ENCODE measurements at places on chromosomes 3 and 15.

GRCh38 chr15:28100516-28101195 lies 1.5 kb upstream of the OCA2 start:
- no peak for DNase-seq

- no peak for DNase-seq
These were observed 20.4 kb downstream of the RARRES1 start for GRCh38 chr3:158711886-158712285.

DNA sequence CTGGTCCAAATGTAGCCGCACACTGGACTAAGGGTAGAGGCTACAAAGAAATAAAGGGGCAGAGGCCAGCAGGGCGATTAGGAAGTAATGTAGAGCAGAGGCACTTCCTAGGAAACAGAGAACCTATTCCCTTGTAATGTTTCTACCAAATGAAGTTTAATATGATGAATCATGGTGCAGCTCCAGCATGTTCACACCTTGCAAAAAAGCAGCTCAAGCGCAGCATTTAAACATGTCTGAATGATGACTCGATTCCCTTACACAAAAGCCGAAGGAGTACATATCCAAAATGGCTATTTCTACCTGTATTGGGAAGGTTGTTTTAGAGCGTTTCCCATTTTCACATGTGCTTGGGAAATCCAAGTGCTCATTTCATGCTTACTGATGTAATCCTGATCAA lies 204.8 kb downstream of the MECOM start:
- no peak for DNase-seq

GRCh38 chr3:171054921-171055320 lies 28.4 kb upstream of the SLC2A2 start:
- DNase-seq = no peak

DNA sequence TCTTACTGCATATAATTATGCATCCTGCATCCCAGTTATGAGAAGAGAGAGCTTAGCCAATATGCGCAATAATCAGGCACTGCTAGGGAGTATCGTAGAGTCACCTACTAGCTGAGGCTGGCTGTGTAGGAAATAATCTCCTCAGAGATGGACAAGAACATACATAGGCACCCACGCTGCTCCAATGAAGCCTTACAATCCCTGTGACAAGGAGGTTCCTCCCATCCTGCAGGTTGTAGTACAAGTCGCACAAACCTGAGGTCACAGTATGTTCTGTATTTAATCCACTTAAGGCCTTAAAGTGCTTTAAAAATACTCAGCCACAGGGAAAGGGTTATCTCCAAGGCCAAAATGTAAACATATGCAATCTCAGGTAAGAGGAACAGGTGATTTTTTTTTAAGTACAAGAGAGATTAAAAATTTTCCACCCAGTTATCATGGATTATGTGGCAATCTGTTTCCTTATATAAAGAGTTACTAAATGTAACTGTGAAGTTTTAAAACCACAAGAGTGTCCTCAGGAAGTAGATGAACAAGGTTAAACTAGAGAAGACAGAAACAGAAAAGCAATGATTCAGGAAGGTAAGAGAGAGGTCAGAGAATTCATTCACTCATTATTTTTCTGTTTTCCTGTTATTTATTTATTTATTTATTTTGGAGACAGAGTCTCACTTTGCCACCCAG lies 7.5 kb upstream of the COLQ start:
- no peak for DNase-seq

GRCh38 chr3:33277193-33277882 lies at the start of gene FBXL2:
TSS of gene FBXL2 (plus strand) at chr3:33277442. CDS start at chr3:33277513, 71 bp downstream.
- peak; percentile 71 for DNase-seq

GRCh38 chr3:160135851-160136250 lies 89.4 kb upstream of the C3orf80 start:
- DNase-seq = no peak

GRCh38 chr15:25785641-25786025 lies 77.5 kb downstream of the ATP10A start:
- DNase-seq = no peak

- DNase-seq = no peak
These were observed 168.0 kb upstream of the GMNC start for GRCh38 chr3:191030491-191030890.

GRCh38 chr15:75712668-75713337 lies at the start of gene CSPG4:
TSS of gene CSPG4 (minus strand) at chr15:75712848. CDS start at chr15:75712755, 93 bp downstream.
- no peak for DNase-seq

- no peak for DNase-seq
These were observed 58.4 kb upstream of the ABHD17C start for GRCh38 chr15:80636675-80637074.

- DNase-seq = no peak
These were observed 646.4 kb upstream of the ADAMTS9 start for GRCh38 chr3:65334045-65334665.

DNA sequence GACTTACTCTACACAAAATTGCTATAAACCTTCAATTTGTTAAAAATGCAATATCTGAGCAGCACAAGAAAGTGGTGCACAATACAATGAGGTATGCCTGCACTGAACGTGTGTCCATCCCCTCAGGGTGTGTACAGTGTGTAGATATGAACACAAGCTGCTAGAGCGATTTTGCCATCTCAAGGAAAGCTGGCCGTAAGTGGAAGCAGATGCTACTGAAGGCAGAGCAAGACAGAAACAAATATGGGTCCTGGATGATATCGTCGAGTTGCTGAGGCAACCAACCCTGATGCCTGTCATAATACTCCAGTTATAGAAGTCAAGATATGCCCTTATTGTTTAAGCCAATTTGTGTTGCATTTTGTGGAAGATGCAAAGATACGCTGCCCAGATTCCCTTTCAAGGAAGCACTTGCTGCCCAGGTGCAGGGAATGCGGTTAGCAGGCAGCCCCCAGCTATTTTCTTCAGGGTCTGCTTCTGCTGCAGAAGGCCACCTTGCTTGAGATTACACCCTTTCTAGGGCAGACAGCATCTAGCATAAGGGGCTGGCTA lies 25.8 kb upstream of the EHHADH start:
- no peak for DNase-seq

DNA sequence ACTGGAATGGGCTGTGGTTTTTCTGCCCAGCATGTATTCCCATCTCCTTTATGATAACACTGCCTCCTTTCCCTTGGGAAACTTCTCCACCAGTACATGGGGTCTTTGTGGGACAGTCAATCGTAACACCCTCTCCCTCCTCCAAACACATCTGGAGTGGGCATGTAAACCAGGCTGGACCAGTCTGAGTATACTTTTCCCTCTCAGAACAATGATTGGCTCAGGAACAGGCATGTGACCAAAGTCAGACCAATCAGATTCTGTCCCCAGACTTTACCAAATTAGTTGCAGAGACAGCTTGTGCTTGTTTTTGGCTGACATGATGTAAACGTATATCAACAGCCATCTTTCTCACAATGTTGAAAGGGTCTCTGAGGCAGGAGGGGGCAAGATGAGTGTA lies 97.1 kb upstream of the CRBN start:
- no peak for DNase-seq

GRCh38 chr3:40417845-40418543 lies 31.0 kb downstream of the ENTPD3 start:
- DNase-seq = no peak

DNA sequence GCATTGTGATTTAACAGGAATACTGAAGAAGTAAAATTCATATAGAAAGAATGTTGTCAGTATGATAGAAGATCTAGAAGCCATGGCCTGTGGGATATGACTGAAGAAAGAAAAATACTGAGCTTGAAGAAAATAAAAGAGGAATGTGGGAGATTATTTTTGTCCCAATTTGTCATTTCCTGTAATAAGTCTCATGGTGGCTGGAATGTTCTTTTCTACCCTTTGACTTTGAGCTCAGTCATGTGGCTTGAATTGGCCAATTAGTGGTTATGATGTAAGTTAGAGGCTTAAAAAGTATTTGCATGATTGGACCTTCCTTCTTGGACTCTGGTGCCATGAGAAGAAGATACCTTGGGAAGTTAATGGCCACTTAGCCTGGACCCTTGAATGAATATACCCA lies 14.1 kb downstream of the APH1B start:
- no peak for DNase-seq

DNA sequence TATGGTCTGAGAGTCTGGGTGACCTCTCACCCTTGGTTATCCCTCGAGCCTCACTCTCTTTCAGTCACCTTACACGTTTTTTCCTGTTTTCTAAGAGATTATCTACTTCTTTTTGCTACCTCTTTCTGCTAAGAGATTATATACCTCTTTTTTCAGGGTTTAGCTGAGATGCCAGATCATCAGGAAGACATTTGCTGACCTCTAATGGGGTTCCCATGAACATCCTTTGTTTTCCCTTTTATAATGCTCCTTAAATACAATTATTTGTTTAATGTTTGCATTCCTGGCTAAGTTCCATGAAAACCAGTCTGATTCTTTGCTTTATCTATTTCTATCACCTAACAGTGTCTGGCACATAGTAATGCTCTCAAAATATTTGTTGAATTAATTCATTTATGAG lies 39.6 kb downstream of the LEKR1 start:
- DNase-seq = no peak

DNA sequence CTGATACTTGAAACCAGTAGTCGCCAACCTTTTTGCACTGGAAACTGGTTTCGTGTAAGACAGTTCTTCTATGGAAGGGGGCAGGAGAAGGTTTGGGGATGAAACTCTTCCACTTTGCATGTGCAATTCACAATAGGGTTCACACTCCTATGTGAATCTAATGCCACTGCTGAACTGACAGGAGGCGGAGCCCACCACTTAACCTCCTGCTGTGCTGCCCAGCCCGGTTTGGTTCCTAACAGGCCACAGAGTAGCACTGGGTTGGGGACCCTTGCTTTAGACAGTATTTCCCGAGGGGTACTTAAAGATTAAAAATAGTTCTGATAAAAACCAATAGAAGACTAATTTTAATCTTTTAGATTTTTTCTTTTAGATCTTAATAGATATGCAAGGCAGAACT lies 11.1 kb downstream of the TFG start:
- no peak for DNase-seq

DNA sequence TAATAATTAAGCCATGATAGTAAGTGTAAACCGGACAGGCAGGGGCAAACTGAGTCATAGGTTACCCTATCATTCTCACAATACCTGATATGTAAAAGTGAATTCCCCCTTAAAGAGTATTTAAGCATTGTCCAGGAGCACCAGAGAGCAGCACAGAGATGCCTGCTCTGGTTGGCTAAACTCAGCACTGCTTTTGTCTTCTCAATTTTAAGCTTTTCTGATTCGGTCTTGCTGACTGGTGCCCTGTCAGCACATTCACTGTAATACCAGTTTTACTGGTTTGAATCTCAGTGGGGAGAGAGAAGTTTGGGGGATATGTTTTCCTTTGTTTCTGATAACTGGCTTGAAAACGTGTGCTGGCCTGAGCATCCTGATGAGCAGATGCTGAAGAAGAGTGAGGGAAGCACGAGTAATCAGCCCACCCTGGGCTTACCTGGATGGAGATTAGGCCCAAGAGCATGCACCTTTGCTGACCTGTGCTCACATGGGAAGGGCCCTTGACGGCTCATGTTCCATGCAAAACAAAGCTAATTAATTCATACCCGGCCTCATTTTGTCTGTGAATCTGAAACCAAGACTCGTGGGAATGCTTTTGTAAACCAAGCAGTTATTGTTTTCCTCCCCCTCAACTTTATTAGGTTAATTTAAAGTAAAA lies 208.5 kb upstream of the MRPL3 start:
- DNase-seq = no peak

GRCh38 chr3:55669133-55669532 lies 182.0 kb upstream of the WNT5A start:
- no peak for DNase-seq

DNA sequence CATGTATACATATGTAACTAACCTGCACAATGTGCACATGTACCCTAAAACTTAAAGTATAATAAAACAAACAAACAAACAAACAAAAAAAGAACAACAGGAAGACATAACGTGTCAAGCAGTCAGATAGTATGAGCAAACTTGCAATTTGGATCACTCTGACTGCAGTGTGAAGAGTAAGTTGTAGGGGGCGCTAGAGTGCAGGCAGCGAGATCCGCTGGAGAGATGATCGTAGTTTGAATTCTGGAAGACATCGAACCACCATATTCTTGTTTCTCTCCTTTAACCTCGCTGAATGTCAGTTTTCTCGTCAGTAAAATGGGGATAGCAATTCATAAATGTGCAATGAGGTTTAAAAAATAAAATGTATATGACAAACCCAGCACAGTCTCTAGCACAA lies 165.2 kb upstream of the LMCD1 start:
- no peak for DNase-seq

DNA sequence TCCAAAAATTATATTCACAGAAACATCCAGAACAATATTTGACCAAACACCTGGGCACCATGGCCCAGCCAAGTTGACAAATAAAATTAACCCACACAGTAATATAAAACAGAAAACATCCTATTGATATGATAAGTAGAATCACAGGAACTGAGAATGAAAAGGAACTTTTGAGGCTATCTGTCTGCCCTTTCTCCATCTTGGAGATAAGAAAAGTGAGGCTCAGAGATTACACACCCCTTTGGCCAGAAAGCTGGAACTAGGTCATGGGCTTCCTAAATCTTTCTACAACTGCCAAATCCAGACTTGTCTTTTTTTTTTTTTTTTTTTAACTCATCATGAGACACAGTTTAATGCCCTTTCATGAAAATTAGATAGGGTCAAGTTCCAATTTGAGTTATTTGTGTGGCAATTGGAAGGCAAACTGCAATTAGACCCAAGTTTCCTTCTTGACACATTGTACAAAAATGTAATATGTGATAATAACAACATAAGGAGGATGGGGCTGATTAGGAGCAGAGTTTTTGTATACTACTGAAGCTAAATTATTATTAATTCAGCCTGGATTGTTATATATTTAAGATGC lies 137.2 kb downstream of the RPL22L1 start:
- DNase-seq = no peak

DNA sequence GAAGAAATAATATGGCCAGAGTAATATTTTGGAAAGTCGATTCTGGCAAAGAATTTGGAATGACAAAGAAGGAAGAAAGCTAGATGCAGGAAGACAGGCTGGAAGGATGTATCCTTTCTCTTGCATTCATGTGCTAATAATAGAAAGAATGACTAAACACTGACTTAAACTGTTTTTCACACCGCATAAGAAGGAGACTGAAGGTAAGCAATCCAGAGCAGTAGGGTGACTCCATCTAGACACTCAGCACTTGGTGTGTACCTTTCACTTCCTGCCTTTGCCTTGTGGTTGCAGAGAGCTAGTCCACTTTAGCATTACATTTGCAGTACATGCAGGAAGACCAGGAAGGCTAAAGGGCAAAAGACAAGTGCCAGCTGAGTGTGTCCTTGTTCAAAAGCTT lies 234.6 kb downstream of the RBMS3 start:
- no peak for DNase-seq
